ENCODE measurements at places on chromosomes 12 and 14.
A peak's percentile ranks its signal among the peaks of the same experiment; 100 is the strongest.

DNA sequence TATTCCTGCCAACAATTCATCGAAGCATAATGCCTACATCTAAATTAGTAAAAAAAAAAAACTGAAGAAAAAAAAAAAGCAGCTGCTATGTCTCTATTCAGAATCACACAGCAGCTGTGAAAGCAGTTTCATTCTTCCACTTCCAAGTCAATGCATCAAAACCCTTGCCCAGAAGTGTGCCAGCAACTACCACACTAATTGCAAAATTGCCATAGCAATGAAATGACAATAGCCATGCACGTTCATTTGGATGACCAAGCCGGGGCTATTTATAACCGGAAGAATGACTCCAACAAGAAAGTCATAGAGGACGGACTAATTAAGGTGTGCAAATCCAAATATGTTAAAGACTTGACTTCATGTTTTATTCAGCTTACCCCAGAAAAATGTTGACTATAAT, 42.5 kb downstream of the SLC2A13 start:
- DNase-seq, result peak; percentile 64

DNA sequence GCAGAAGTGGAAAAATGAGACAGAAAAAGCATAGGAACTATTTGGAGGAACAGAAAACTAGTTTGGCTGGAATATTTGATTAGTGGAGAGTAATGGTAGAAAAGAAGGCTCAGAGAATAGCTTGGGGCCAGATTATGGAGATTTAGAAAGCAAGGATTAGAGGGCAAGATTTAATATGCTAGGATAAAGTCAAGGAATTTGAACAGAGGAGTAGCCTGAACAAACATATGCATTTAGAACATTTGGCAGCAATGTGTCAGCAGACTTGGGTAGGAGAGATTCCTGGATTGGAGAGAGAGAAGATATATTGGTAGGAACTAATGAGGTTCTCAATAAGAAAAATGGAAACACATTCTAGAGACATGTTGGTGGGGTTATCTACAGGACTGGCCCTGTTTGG, 229.2 kb upstream of the PKP2 start:
- no peak for DNase-seq

- no peak for DNase-seq
Measured at GRCh38 chr12:54373649-54374561, 9.6 kb upstream of the GPR84 start.

DNA sequence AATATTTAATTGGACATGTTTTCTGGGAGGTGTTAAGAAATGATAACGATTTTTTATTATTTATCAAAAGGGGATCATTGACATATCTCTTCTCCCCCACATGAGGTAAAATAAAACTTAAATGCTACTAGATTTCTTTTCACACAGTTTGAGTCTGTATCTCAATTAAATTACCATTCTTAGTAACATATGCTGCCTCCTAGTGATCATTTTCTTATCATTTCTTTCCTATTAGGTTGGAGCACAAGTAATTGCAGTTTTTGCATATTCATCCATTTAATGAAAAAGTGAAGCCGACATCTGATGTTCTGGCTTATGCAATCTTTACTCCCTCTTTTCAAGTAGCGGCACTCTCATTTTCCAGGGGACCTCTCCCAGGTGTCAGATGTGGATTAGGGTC, 24.9 kb downstream of the PUS7L start:
- DNase-seq, result no peak

DNA sequence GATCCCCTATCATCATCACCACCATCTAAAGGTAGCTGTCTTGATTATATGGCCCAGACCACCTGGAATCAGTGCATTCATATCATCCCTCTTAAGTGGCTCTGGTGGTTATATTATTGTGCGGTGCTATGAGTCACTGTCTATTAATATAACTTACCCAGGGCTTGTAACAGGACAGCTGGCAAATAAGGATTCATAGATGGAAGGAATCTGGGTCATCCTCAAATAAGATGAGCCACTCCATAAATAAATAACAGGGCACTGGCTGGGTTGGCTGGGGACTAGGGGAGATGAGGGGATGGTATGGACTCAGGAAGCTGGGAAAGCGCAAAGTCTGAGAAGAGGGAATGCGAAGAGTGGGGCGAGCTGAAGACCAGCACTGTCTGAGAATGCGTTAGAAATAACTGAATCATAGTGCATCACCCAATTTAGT, 216.1 kb downstream of the NUAK1 start:
- DNase-seq, result peak; percentile 78

DNA sequence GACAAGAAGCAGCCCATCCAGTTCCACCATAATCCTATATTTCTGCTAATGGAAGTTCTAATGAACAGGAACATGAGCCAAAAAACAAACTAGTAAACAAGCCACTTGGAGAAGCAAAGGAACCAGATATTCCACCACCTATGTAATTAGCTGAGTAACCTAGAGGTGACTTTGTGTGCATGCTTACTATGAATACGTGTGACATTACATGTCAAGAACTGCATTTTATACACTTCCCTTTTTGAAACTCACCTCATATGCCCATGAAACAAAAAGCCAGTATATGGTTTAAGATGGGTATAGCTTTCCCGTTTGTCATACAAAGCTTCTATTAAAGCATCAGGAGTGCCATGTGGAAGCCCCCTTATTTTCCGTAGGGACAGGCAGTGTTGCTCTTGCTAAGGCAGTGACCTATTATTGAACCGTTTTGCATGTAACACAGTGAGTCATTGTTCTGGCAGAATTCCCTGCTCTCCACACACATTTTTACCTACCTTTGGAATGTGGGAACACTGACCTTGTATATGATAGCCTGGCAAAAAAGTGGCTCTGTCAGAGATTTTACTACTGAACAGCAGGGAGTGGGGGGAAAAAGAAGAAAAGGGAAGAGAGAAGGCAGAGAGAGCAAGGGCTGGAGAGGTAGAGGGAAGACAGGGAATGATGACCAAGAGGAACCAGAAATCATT, 34.8 kb upstream of the FRMD6 start:
- peak; percentile 95 for DNase-seq

- DNase-seq, result peak; percentile 83
Measured at GRCh38 chr12:2384533-2385351, 332.0 kb downstream of the CACNA1C start.

DNA sequence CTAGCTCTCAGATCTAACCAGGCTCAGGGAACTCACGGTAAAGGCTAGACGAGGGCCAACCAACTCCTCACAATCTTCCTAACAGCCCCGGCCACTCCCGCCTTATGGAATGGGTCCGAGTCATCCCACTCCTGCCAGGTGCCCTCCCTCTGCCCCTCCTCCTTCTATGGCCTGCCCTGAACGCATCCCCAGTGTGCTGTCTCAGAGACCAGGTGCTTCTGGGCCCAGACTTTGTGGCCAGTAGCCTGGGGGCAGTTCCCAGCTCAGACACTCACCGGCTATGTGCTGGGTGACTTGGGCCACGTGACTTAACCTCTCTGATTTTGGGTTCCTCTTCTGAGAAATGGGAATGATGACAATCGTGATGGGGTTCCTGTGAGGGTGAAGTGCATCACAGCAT, 22.5 kb downstream of the PAPLN start:
- DNase-seq, result no peak

- DNase-seq, result peak; percentile 28
Measured at GRCh38 chr12:79597910-79598309, 92.9 kb downstream of the PAWR start.

DNA sequence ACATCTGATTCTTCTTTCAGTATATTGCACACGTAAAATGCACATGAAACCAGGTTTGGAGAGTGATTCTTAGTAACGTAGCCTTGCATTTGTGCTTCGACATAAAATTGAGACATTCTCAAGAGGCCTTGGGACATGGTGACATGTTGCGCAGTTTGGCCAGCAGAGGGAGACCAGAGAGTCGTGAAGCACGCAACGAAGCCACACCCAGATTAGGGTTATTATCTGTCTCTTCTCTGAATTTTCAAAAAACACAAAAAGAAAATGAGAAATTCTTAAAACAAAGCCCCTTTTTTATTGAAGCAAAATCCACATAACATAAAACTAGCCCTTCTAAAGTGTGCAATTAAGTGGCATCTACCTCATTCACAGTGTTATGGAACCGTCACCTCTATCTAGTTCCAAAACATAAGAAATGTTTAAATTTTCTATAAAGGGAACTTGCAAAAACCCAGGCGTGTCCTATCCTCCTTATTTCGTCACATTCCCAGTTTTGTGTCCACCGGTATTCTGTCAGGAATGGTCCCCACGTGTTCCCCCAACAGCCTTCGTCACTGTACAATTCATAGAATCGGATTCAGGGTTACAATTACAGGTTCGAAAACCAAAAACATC, 108.8 kb upstream of the ATF7IP start:
- peak; percentile 89 for DNase-seq

DNA sequence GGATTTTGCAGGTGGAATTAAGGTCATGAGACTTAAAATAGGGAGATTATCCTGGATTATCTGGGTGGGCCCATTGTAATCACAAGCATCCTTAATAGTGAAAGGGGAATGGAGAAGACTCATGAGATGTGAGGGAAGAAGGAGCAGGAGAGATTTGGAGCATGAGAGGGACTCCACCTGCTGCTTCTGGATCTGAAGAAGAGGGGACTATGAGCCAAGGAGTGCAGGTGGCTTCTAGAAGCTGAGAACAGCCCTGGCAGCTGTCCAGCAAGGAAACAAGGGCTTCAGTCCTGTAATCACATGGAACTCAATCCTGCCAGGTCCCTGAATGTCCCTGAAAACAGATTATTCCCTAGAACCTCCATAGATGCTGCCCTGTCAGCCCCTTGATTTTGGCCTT, 67.8 kb downstream of the PELI2 start:
- no peak for DNase-seq

DNA sequence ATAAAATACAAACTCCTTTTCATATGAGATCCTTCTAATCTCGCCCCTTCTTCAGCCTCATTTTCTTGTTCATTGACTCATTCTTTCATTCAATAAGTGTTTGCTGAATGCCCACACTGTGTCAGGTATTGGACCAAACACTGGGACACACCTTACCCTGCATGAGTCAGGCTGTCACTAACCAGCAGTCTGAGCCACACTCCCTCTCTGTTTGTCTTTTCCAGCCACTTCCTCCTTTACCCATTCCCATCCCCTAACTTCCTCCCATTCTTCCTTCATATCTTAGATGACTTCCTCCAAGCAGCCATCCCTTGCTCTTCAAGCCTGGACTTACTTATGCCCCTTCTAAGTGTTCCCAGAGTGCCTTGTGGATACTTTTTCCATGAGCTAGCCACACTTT, 27.0 kb upstream of the HIF1A start:
- no peak for DNase-seq

DNA sequence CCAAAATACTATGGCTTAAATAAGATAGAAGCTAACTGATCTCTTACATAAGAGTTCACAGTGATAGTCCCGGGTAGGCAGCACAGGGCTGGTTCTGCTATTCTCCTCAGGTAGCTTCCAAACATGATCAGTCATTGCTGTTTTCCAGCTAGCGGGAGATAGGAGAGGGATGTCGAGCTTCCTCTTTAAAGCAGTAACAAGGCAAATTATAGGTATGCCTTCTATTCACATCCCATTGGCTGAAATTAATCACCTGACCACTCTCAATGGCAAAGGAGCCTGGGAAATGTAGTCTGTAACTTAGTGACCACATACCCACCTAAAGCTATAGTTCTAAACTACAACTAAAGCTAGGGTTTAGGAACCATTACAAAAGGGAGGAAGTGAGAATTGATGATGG, 34.5 kb upstream of the VRK1 start:
- DNase-seq, result peak; percentile 16

Data from AG10803 (cell line).